NCI-H446 treated with DMSO at 0.1 percent for 48 hours (cell line): ENCODE measurements at places on chromosomes 3 and 15.

DNA sequence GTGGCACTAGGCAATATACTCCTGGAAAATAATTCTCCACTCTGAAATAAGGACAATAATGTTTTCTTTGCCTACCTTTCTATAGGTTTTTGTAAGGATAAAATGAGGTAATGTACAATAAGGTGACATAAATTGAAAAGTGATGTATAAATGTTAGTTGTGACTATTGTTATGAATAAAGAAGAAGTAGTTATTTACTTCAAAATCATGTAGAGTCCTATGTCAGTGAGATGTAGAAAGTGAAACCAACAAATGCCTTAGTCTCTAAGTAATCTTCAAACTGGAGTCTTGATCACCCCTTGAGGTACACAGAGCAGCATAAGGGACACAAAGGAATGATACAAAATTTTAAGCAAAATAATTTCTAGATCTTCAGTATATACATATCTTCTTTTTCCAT, 60.3 kb upstream of the TP63 start:
- no peak for DNase-seq

GRCh38 chr3:178367817-178368617, 168.2 kb upstream of the KCNMB2 start:
- DNase-seq, result peak; percentile 93

DNA sequence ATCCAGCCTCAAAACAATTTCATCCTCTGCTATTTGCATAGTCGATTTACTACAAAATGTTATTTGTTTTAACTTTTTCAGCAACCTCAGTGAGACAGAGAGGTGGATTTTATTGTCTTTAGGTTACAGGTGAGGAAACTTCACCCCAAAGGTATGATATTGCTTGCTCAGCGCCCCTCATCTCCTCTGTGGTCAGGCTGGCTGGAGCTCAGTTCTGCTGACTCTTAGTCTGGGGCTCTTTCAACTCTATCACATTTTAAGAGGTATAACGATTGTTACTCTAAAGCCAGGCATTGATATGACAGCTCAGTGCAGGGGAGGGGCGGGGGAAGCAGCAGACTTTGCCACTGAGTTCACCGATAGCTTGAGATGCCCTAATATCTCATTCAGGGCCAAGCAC, 103.0 kb upstream of the DPH6 start:
- DNase-seq, result no peak

GRCh38 chr3:187798531-187799530, 53.6 kb upstream of the BCL6 start:
- no peak for DNase-seq

GRCh38 chr15:73677146-73677607, 7.0 kb upstream of the CD276 start:
- no peak for DNase-seq

DNA sequence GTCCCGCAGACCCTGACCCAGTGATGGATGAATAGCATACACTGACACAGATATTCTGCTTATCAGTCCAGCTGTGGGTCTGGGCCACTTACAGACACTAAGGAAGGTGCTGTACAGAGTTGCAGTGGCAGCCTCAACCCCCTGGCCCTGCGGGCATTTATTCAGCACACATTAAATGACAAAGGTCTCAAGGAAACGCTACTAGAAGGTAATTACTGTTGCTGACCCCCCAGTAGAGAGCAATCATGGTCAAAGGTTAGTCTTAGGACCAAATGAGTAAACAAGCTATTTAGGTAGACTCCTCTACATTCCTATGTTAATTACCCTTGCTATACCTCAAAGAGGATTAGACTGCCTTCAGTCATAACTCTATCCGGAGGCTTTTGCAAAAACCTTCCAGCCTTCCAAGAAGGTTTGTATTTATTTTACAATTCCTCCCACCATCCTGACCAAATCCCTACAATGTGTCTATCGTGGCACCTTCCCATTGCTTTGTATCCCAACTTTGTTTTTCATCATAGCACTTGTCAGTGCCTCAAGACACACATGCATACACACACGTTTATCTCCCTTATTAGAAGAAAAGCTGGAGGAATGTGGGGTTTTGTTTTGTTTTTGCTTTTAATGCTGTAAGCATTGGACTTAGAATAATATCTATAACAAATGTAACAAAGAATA, 227.9 kb downstream of the PYDC2 start:
- DNase-seq, result no peak

DNA sequence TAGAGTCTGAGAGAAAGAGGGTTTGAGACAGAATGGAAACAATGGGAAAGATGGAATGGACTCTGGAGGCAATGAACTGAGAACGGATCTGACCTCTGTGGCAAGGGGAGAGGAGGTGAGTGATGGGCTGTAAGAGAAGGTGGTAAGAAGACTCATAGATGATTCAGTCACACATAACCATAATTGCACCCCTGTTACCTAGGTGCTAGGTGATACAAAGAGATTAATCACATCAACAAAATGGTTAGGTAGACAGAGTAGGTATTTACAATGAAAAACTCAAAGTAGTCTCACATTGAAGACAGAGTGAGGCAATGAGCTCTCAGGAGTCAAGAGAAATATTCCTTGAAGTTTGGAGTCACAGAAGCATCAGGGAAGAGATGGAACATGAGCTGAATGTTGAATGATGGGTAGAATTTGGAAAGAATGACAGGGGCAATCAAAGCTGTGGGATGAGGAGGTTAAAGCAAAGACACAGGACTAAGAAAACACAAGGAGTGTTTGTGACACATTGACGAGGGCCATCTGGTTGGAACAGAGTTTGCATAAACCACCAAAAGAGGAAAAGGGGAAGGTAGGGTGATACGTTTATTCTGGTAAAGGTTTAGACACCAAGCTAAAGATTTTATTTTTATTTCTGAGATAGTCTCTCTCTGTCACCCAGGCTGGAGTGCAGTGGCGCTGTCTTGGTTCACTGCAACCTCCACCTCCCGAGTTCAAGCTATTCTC, 32.7 kb downstream of the MME start:
- no peak for DNase-seq

DNA sequence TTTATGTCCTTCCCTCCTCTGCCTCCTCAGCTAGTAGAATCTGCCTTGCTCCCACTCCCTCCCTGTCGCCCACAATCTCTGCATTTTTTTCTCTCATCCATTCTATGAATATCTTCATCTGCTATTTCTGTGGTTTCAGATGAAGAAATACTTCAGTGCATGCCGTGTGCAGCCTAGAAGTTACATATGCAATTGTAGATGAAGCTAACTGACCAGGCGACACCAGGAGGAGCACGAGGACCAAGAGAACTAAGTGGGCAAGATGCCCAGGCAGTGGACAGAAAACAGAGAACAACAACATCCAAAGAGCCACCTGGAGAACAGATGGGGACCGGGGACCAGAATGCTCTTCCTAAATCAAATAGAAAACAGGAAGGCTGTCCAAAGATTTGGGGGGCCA, 121.4 kb upstream of the ATP11B start:
- DNase-seq, result no peak

- no peak for DNase-seq
These were observed 5.1 kb upstream of the DNAJA4 start for GRCh38 chr15:78259232-78259631.

DNA sequence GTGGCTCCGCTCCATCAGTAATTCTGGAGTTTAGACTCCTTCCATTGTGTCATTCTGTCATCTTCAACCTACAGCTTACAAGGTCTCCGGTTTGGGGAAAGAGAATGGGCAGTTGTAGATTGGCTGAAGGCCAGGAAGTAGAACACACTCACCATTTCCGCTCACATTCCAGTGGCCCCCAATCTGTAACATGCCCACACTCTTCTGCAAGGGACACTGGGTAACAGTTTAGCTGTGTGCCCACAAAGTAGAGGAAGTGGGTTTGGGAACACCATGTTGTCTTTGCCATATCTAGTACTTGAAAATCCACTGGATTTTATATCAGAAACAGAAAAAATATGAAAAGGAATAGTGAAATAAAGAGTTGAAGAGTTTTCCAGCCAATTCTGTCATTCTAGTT, 153.5 kb downstream of the SV2B start:
- no peak for DNase-seq

- DNase-seq, result no peak
These were observed 132.9 kb upstream of the ZBTB20 start for GRCh38 chr3:115279939-115280338.

GRCh38 chr3:49512781-49513355, 41.4 kb upstream of the BSN start:
- DNase-seq, result no peak

DNA sequence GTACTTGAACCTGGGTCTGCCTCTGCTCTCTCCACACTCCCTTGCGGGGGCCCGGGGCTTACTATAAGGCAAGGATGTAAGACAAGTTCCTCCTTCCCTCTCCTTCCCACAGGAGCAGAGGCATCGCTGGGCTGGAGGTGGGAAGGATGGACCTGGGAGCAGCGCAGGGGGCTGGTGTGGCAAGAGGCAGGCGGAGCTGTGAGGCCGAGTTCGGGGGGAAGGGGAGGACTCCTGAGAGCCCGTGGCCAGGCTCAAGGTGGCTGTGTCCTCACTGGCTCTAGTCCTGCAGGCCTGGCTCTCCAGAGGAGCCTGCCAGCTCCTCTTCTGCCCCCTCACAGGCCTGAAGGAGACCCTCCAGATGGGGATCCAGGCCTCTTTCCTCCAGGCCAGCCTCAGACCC, 1.0 kb upstream of the NR2E3 start:
- DNase-seq, result no peak

DNA sequence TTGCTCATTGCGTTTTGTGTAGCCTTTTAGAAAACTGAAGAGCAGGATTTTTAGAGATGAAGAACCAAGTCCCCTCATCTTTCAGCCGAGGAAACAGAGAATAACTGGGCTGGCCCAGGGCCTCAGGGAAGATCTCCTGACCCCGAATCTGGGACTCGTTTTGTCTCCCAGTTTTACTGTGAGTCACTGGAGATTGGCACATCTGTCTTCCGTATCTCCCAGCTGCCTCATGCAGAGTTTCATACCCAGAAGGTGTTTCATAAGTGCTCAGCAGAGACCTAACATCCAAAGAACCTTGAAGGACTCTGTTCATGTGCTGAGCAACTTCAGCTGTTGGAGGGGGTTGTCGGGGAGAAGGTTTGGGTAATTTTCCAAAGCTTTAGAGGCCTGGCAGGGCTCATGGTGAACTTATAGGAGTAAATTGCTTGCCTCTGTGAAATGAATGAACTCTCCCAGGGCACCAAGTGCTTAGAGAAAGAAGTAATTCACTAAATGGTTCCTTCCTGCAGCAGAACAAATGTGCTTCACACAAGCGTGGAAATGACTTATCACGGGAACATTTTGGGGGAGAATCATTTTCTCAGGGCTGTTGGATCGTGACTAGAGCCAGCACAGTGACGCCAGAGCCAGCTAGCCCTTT, 121.4 kb downstream of the FAM43A start:
- DNase-seq, result no peak

DNA sequence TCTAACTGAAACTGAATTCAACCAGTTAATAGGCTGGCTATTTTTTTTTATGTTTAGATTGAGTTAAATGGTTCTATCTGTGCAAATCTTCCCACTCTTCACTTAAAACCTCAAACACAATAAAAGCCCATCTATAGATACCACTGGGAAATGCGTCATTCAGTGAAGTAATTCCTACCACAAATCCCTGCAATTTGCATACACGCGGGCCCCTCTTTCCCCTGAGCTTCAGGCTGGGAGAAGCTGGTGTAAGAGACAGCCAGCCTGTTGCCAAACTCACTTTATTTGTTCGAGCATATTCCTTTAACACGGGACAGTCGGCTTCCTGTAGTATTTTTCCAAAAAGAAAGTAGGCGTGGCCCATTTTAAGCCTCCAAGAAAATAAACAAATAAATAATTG, 26.0 kb upstream of the MCTP2 start:
- no peak for DNase-seq

DNA sequence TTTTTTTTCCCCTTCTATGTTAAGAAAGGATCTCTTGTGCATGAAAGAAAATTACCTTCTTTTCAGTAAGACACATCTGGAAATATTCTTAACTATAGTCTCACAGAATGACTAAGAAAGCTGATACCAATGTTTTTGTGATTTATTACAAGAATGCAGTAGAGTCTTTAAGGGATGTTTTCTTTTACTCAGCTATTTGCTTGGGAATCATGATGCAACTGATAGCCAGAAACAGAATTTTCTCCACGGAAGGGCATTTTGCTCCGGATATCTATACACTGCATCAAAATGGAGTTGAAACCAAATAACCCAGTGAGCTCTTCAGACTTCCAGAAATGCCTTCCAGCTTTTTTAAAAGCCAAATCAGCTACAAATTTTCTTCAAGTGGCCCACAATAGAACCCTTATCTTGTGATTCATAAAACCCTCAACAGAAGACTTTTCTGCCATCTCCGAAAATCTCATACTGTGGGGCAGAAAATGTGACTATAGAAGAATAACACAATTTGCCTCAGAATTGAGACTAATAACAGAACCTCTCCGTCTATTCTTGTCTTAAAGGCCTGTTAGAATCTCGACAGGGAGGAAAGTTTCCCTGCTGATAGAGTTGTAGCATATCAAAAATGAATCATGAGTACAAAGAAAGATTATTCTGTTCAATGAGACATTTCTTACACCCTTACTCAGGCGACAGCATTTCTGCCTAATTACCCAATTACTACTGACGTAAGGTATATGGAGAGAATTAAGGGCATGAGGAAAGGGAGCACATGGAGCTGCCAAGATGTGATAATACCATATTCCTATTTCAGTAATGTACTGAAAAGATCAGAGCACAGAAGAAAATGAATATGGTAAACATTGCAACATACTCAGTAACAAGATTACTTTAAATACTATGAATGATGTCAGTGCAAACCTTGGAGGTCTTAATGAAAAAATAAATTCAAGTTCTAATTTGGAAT, 900.1 kb downstream of the ROBO1 start:
- peak; percentile 8 for DNase-seq

- no peak for DNase-seq
These were observed 136.0 kb downstream of the CD47 start for GRCh38 chr3:107954845-107955244.

DNA sequence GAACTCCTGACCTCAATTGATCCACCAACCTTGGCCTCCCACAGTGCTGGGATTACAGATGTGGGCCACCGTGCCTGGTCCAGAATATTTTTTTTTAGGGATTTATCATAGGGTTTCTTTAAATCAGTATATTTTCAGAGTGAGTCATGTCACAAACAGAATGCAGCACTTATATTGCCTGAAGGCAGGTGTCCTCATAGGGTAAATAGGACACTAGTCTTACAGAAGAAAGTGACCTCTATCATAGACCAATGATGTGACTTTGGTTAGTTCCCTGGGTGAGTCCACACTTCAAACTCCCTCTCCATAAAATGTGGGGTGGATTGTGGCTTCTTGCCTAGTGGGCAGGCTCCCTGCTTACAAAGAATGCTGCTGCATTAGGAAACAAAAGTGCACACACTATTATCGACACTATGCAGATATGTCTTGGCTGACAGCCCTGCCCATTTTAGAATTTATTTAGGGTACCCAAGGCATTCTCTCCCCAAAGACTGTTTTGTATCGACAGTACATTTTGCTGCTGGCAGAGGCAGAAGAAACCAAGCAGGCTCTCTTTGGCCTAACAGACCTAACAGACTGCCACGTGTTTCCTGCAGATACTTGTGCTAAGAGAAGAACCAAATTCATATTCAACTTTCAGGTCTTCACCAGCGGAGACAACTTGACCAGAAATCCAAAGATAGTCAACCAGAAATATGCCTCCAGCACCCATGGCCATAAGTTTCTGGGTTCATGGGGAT, 125.0 kb downstream of the MOBP start:
- no peak for DNase-seq

- peak; percentile 87 for DNase-seq
These were observed at the start of gene CELF6 for GRCh38 chr15:72319985-72320671. Gene CELF6, minus strand, starts transcription at chr15:72320157. Its CDS starts 283 bp downstream, at chr15:72319874.
